ENCODE measurements at places on chromosomes 7 and 10.
A peak's percentile ranks its signal among the peaks of the same experiment; 100 is the strongest.

DNA sequence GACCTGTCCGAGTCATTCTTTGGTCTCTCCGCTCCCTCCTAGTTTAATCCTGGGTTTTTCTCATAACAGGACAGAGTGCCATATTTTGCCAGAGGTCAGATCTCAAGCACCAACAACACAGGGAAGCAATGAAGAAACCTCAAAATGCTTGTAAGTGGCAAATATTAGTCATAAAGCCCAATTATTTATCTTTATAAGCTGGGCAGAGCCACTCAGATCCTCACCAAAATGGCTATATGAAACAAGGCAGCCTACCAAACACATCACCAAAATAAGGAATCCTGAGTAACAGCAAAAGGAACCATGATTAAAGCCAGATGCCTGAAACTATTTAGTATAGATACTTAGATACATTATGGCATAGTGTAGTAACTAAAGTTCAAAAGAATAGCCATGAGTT is 4.7 kb downstream of the ECD start:
- no peak for DNase-seq

GRCh38 chr10:63140077-63140476 is 6.9 kb downstream of the NRBF2 start:
- no peak for DNase-seq

- DNase-seq, result no peak
Measured at GRCh38 chr10:71854031-71854430, 3.0 kb upstream of the PSAP start.

DNA sequence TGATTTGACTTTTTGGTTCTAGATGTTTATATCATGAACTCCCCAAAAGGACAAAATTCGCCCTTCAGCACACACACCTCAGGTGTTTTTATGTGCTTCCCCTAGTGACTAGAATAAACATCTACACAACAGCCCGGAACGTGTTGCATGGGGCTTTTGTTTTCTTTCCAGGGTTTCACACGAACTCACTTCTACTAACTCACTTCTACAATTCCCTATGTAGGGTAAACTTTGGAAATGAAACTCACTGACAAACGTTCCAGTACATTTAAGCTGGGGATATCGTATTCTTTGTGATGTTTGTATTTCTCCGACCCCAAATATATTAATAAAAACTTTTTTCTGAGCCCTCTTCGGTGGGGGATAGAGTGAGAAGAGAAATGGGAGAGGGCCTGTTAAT is 1.4 kb downstream of the TRA2A start:
- no peak for DNase-seq

DNA sequence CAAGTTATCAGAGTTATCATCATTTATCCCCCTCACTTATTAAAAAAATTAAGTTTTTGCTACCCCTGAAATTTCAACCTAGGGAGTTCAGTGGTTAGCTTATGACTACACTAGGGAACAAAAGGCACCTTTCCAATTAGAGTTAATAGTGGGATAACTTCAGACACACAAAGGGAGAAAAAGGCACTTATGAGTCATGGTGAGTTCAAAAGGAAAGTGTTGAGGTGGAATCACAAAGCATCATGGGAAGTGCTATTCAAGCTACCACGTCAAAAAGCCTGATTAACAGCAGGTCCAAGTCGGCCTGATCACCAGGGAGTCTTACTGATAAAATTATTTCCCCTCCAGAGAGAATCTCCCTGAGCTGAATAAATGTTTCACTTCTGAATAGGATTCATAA is 165.7 kb downstream of the C7orf25 start:
- no peak for DNase-seq

- no peak for DNase-seq
Measured at GRCh38 chr10:127745861-127746260, 8.9 kb downstream of the FOXI2 start.

DNA sequence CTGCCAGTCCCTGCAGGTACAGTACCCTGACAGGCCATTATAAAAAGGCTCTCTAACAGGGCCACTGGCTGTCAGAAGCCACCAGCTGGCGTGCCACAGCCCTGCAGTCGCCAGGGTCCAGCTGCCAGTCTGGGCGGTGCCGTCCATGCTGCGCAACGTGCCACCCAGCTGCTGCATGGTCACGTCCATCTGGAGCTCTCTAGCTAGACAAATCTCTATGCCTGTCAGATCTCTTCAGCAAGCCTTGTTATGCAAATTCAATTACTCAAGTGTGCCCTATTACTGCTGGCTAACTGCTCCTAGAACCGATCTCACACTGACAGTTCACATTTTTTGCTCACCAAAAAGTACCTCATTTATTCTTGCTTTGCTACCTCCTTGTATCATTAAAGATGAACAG is 75.9 kb downstream of the HIBADH start:
- DNase-seq, result no peak

GRCh38 chr10:74419958-74420375 is 268.9 kb downstream of the ADK start:
- DNase-seq, result no peak

DNA sequence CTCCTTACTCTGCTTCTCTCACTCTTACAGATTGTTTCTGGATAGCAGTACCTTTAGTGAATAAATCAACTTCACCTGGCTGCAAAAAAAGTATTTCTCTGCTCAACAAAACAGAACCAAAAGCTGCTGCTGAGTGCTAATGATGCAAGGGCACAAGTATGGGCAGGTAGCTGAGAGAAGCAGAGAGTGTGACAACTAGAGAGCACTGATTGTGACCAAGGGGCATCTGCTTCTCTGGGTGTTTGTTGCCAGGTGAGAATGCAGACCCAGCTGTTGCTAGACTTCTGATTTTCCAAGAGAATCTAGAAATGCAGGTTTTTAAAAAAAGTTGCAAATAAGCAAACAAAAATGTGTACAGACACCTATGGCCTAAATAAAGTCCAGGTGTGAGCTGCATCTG is 25.3 kb upstream of the PPIF start:
- no peak for DNase-seq

GRCh38 chr7:97015756-97016380 is 8.8 kb downstream of the DLX5 start:
- DNase-seq, result no peak

DNA sequence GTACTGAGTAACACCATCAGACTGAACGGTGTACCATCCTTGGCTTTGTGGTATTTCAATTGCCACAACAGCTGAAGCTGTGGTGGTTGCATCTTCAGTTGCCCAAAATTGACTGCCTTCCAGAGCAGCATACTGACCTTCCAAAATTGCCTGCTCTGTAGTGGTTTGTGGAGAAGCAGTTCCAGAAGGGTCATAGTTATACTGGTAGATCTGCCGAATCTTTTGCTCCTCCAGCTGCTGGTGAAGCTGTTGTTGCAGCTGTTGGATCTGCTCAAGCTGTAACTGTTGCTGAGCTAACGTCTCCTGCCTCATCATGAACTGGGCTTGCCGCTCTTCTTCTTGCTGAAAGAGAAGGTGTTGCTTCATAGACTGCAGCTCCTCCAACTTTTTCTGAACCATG is 212.2 kb downstream of the PCLO start:
- no peak for DNase-seq

- DNase-seq, result no peak
Measured at GRCh38 chr7:11133436-11133959, 159.8 kb downstream of the PHF14 start.

GRCh38 chr7:128167791-128168666 is 73.0 kb upstream of the LEP start:
- DNase-seq, result no peak

DNA sequence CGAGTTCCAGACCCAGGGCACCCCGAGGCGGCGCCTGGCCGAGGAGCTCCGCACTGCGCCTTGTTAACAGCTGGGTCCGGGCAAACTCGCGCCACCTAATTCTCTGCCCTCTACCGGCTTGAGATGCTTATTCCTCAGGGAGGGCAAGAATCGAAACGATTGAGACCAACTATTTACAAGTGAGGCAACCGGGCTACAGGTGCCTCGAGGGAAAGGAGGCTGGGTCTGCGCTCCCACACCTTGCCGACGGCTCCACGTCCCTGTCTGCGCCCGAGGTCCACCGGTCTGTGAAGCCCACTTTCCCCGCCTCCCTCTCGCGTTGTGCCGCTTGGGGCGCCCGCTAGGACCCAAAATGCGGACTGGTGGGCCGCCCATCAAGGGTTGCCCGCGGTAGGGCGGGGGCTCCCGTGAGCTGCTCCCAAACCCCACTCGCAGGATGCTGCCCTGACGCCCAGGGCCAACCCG is 527 bp downstream of the AKR1B1 start:
- no peak for DNase-seq

DNA sequence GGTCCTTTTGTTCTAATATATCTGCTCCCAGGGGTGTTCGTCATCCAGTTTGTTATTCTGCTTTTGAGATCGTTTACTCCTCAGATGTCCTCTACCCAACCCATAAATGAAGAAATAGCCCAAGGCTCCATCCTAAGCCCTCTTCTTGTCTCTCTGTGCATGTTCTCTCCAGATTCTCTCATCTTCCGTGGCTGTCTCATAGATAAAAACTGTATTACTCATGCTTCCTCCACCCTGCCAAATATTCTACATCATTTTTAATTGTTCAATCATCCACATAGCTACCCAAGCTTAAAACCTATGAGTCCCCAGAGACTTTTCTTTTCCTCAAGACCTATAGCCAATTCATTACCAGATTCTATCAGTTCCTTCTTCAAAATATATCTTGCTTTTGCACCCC is 44.9 kb downstream of the CAV1 start:
- DNase-seq, result peak; percentile 53

DNA sequence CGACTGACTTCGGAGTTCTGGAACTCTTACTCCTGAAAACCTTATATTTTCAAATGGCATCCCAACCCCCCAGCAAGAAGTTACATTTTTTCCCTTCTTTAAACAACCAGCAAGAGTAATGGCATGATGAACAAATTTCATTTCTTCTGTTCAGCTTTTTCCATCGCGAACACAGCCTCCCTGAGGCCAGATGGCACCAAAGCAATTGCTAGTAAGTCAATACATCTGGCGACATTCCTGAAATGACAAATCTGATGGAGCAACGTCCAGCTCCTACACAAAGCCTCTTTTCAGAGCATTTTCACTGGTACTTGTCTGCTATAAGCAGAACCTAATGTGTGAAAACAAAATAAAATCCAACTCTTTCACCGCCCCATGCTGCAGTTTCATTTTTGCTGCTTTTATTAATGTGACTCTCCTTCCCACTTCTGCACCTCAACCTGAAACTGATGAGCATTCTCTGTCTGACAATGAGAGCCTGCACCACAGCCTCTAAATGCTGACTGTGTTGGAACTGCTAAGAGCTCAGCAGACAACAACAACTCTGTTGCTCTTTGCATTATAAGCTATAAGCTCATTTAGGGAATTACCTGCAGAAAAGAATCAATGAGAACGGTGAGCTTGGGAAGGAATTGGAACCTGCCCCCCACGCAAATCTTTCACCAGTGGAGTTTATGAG is 229.8 kb downstream of the FGFR2 start:
- no peak for DNase-seq

DNA sequence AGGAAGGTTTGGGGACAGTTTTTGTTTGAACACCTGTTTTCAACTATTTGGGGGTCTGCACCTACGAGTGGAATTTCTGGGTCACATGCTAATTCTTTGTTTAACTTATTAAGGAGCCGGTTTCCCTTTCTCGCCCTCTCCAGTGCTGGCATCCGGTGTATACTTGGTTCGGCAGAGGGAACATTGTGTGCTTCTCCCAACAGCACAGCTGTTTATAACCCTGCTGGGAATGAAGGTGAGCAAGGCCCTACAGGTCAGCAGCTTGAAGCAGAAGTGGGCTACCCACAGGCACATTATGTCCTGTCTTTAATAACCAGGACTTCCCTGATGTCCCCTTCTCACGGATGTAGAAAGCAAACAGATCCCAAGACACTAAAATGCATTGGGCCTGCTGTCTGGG is 87.5 kb upstream of the PDCD4 start:
- no peak for DNase-seq

DNA sequence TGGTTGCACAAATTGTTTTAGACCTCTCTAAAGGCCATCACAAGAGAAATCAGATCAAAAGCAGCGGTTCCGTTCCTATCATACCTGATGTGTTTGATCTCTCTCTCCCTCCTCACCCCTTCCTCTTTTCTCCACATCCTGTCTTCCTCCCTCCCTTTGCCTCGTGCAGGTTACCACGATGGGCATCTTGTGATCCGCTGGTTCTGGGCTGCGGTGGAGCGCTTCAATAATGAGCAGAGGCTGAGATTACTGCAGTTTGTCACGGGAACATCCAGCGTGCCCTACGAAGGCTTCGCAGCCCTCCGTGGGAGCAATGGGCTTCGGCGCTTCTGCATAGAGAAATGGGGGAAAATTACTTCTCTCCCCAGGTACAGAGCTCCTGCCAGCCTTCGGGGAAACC is 28.5 kb upstream of the STK17A start:
- DNase-seq, result no peak

GRCh38 chr10:48557511-48558123 is 47.3 kb downstream of the ARHGAP22 start:
- DNase-seq, result no peak

DNA sequence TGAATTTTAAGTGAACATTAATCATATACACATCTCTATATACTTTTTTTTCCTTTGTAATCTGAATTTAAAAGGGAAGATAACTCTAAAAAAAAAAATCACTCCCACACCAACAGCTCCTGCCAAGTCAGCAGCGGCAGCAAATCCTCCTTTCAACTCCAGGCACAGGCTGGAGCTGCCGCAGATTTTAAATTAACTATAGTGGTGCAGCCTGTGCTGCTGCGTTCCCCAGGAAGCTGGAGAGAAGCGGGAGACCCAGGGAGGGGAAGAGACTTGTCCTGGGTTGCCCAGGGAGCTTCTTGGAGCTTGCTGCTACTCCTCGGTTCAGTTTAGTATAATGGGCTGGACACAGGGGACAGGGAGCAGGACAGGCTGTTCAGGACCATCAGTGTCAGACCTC is 32.6 kb upstream of the HSPB1 start:
- no peak for DNase-seq

DNA sequence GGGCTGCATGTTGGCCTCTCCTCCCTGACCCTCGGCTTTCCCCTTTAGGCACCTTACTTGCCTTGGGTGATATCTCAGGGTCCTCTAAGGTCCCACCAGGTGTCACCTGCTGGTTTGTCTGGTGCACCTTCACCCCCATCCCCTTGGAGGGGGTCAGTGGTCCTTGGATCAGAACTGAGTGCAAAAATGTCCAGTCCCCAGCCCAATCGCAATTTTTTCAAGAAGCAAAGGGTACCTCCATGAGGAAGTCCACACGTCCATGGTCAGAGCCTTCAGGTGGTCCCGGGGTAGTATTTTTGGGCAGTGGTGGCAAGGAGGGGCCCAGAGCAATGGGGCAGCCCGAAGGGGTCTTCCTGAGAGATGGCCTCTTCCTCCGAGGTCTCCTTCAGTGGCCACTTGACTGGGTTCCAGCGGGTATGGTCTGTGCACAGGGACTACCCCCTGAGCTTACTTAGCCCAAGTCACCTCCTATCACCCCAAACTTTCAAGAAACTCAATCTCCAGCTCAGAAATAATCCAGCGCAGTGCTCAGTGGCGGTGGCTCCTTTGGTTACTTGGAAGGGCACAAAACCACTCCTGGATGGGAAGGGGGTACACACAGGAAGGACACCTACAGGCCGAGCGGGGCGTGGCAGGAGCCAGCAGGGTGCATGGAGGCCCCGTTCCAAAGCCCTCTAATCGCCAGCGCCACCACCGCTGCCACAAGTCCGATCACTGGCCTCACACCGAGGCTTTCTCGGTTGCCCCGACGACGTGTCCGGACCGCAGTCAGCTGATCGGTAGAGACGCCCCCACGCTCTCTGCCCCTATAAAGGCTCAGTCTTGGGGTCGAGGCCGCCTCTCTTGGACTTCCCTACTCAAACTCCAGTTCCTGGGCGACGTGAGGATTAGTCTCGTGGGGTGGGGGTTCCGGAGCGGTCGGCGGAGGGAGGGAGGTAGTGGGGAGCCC is 4.5 kb downstream of the SAP25 start:
- DNase-seq, result no peak

- peak; percentile 12 for DNase-seq
Measured at GRCh38 chr7:33072471-33072870, 9.9 kb upstream of the NT5C3A start.
